AG09309 (cell line): ENCODE measurements at places on chromosomes 6 and 20.

DNA sequence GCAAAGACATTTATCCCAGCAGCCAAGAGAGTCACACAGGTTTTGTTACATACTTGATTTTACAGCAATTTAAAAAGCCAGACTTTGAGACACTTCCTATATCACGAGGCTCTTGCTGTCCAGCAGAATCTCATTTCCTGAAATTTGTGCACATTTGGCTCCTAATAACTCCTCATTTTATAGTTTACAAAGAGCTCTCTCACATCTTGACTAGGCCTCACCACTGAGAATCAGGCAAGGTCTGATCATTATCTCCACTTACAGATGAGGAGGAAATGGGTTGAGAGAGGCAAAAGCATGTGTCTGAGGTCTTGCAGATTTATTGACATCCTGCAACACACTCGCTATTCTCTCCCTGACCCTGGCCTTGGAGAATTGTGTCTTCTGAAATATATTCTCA is 426.8 kb downstream of the MAFB start:
- no peak for DNase-seq

DNA sequence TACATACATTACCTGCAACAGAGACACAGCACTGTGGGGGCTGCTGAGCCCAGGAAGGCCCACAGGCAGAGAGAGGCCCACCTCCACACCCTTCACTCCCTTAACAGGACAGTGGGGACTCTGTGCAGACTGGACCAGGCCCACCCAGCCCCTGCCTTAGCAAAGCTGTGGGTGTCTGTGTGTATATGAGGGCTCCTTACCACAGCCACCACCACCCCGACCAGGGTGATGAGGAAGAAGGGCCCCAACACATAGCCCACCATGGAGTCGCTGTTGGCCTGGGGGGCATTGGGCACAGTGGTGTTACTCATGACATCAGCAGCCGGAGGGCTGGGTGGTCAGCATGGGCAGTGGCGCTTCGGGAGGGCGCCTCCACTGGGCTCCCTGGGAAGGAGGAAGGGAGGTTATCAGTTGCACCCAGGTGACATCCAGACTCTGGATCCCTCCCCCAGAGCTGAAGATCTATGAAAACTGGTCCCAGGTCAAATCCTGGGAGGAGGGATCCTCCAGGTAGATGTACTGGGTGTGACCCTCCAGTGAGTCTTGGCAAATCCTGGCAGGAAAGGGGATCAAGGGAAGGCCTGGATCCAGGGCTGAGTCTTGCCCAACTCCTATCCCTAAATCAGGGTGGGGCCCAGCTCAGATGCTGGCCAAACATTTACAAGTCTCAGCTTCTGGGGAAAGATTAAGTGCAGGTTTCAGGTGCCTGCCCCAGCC is 1.2 kb downstream of the SMIM29 start:
- DNase-seq: no peak

DNA sequence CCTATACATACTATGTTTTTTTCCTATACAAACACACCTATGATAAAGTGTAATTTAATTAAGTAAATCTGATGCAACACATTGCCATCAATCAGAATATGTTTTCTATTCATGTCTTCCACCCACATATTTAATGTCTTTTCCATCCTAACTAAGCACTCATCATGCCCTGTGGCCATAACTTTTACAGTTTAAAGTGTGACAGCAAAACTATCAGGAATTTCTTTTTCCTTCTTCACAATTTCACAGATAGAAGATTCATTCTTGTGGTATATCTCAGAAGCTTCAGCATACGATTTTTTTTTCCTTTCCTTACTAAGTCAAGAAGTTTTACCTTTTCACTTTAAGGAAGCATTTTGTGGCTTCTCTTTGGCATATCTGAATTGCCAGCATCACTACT is 7.0 kb upstream of the BEND6 start:
- no peak for DNase-seq

DNA sequence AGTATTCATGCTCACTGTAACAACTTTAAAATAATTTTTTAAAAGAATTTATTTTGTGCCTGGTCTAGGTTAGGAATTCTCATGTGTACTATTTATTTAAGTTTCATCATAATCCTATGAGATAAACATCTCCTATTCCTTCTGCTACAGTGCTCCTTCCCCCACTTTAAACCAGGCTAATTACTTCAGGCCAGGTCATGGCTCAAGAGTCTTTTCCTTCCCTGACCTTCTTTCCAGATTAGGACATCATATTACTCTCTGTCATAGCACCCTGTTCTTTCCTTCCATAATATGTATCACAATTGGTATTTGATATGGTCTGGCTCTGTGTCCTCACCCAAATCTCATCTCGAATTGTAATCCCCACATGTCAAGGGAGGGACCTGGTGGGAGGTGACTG is 239.0 kb downstream of the BTBD9 start:
- no peak for DNase-seq

- DNase-seq: peak; percentile 88
These were observed 15.4 kb upstream of the IER3 start for GRCh38 chr6:30759575-30760239.

DNA sequence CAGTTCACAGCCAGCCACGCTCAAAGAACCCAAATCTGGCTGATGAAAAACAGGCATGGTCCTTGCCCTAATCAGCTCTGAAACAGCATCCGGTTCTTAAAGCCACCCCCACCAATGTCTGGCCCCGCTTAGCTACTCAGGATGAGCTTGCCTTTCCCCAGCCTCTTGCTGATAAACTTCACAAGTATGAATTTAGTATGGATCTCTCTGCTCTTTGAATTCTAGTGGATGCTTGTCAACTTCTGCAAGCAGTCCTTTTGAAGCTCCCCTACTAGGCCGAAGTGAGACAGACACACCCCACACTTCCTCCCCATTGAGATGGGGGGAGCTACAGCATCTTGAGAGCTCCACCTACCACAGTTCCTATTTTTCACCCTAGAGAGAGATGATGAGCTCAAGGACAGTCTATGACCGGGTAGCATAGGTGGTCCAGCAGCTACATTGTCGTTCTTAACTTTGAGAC is 36.7 kb downstream of the EBF4 start:
- DNase-seq: no peak

- no peak for DNase-seq
These were observed 250.8 kb upstream of the PRDM1 start for GRCh38 chr6:105835373-105835772.

DNA sequence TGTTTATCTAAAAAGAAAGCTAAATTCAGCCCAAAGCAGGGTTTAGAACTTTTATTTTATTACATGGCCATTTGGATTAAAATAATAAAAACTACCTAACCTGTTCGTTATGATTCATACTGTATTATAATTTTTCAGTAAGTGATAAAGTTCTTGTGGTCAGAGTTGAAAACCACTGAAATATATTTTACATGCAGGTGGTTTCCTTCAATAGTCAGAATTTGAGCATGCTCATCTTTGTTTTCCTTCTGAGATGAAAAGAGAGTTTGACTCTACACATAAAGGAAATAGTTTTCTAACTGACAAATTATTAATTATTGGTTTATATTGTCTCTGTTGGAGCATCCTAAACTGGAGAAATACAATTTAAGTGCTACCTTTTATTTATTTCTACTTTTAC is 114.0 kb upstream of the FKBP1C start:
- no peak for DNase-seq

DNA sequence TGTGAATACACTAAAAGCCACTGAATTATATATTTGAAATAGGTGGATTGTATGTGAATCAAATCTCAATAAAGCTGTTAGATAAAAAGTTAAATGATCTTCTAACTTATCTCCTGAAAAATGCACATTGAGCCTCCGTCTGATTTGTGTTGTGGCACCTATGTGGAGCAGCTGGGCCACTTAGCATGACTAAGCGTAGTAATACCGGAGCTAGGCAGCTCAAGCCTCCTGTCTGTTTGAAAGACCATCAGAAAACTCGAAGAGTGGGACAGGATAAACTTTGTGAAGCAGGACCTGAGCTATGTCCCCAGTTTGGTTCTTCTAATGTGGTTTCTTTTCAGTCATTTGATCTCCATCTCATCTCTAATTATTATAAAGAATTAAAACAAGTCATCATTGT is 11.0 kb upstream of the NOL7 start:
- DNase-seq: no peak

GRCh38 chr6:133966654-133967329 is 13.8 kb downstream of the TBPL1 start:
- DNase-seq: no peak
